Endothelial cell of umbilical vein (primary cell): ENCODE measurements at places on chromosomes 7 and 10.

DNA sequence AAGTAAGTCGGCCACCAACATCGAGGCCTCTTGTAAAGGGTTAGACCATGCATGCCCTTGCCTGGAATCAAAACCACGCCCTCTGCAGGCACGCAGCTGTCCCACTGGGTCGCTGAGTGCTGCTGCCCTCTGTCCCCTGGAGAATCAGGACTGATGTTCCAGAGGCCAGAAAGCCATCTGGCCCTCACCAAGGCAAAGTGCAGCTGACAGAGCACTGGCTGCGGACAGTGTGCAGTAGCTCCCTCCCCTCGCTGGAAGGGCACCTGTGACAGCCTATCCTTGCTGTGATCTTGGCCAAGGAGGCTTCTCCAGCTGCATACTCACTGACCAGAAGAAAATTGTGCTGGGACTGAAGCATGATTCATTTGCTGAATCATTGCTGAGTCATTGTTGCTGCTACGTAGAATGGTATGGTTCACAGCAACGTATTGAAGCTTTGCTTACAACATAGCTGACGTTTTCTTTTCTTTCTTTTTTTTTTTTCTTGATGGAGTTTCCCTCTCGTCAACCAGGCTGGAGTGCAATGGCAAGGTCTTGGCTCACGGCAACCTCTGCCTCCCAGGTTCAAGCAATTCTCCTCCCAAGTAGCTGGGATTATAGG lies 30.4 kb downstream of the DDC start:
- peak; percentile 94 for DNase-seq

DNA sequence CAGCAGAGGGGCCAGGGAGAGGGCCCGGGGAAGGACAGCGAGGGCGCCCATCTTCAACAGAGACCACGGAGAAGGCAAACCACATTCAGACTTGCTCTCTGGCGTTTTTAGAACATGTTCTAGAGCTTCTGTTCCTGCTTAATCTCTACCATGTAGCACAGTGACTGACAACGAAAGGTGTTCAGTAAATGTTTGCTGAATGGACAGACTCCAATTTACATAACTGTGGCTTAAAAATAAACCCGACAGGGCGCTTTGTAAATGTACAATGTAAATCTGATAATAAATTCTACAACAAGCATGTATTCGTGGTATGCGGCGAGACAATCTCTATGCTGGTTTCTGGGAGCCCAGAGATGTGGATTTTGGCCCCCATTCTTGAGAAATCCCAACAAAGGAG lies 10.5 kb downstream of the ADARB2 start:
- no peak for DNase-seq

- DNase-seq: peak; percentile 9
These were observed 269.9 kb downstream of the BAMBI start for GRCh38 chr10:28947171-28947570.

DNA sequence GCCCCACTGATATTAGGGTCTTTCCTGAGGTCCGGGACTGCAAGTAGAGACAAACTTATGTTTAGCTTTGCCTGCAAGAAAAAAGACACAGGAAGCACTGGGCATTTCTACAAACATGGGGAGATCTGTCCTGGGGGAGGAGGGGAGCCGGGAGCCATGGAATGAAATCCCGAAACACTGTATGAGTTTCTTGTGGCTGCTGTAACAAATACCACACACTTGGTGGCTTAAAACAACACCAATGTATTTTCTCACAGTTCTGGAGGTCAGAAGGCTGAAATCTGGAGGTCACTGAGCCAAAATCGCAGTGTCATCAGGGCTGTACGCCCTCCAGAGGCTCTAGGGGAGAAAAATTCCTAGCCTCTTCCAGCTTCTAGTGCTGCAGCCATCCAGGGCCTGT lies 114.0 kb upstream of the CHST15 start:
- DNase-seq: no peak

- no peak for DNase-seq
These were observed 90.3 kb downstream of the MKX start for GRCh38 chr10:27655296-27655695.

DNA sequence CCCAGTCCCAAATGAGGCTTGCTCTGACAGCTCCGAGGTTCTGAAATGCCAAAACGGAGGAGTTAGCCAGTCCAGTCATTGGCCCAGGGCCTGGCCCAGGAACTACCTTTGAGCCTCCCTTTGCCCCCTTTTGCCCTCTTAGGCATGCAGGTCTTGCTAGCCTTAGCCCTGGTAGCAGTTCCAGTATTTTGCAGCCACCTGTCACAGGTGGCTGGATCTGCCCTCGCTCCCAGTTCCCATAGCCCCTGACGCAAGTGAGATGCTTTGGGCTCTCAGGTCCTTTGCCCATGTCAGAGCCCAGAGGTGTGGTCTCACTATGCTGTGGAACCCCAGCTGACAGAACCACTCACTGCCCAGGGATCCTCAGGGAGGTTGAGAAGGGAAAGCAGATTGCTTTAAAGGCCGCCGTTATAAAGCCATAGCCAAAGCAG lies 42.0 kb downstream of the GPRIN2 start:
- DNase-seq: no peak

DNA sequence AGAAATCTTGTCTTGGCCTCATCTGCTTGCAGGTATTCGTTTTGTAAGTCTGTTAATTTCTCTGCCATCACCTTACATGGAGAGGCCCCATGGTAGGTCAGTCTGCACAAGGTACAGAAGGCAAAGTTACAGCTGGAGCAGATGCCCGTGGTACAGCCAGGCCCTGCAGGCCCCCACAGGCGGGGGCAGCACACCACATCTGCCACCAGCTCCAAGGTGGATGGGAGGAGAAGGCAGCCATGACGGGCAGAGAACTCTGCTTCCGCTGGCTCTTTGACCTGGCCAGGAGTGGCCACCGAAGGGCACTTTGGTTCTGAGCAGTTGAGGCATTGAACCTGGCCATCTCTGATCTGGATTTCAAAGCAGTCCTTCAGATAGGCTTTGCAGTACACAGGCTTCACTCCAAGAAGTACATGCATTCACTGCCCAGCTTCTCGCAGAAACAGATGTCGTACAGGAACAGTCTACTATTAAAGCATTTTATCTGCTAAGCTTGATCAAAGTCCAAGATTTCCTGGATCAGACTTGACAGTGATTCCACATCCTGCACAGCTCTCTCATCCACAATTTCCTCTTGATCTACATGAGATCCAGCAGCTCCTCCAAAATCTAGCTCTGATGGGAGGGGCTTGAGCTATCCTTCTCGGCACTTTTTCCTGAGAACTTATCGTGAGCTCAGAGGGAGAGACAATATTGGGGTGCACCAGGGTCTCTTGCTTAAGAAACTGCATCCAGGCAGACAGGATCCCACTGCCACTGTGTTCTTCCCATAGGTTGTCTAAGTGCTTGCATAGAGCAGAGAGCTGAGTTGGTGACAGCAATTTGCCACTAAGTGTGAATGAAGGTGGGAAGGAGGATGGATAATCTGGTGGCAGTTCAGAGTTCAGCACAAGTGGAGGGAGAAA lies 120.7 kb downstream of the TRRAP start:
- no peak for DNase-seq
